Mucosa of descending colon (tissue), 3 donors: ENCODE measurements at places on chromosomes 2 and 18. TPM values are rescaled to one million over a fixed set of nuclear protein-coding genes. Genes with fewer than 3 reads are reported as not detected.
A peak's percentile ranks its signal among the peaks of the same experiment; 100 is the strongest.

L3MBTL4 gene
- total RNA-seq = 13.9 TPM

ALK gene
- total RNA-seq = 2.4 TPM

CERKL gene
- total RNA-seq = not detected

SERPINB12 gene
- total RNA-seq = not detected

ADRA2B gene
- total RNA-seq = 0.73 TPM

AQP12B gene
- 0.16 TPM for total RNA-seq

EMILIN1 gene
- total RNA-seq = 42.3 TPM

SP9 gene
- total RNA-seq = not detected

STON1 gene
- 5.5 TPM for total RNA-seq

KCNIP3 gene
- total RNA-seq = 3.0 TPM

ERMN gene
- 0.32 TPM for total RNA-seq

KIF1A gene
- total RNA-seq = 17.2 TPM

GALNT14 gene
- not detected for total RNA-seq

FZD7 gene
- total RNA-seq = 5.9 TPM

SMAD7 gene
- 22.3 TPM for total RNA-seq

GRCh38 chr2:95551055-95551568, 40.7 kb upstream of the TRIM43 start:
- DNase-seq = no peak

DNA sequence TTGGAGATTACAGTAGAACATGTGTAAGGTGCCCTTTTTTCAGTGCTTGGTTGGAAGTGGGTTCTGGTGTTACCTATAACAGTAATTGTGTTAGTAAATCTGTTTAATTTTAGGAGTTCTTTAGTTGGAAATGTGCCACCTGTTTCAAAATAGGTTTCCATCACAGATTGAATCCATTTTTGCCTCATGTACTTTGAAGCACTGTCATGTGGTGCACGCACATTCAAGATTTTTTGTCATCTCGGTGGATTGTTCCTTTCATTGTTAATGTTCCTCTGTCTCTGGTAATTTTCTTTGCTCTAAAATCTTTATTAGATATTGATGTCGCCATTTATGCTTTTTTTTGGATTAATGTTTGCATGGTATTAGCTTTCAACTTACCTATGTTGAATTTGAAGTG, 1.3 kb downstream of the ATP9B start:
- no peak for DNase-seq

- no peak for DNase-seq
Observed at GRCh38 chr2:5290900-5291546, 401.2 kb upstream of the SOX11 start.

DNA sequence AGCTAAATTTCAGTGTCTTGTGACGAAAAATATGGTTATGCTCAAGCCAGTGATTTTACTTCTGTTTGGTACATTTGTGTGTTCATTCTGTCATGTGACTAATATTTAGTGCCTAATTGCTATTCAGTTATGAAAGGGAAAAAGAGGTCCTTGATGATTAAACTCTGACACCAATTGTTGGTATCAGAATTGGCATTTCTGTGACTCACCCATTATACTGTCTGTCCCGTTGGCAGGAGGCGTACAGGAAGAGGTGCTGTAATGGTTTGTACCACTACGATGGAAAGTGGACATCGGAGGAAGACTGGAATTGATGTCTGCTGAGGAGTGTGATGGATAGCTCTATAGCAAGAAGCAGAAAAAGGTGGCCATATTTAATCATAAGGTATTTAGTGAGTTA, 310.4 kb upstream of the CCDC68 start:
- DNase-seq = no peak

DNA sequence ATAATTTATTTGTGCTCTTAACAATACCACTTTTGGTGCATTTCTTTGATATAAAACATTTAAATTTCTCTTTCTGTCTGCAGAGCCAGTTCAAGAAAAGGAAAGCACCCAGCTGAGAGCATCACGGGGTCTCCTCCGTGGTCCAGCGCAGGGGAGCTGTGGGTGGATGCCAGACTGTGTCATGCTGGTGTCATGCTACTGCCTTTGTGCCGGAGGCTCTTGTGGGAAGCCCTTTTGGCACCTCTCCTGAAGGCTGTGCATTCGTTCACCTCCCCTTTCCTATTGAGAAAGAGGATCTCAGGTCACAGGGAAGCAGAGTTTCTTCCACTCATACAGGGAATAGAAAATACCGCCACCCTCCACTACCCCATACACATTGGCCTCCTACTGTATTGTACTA, 450.4 kb downstream of the GALR1 start:
- DNase-seq = no peak

- no peak for DNase-seq
Observed at GRCh38 chr2:227198866-227199265, 34.4 kb downstream of the COL4A3 start.

DNA sequence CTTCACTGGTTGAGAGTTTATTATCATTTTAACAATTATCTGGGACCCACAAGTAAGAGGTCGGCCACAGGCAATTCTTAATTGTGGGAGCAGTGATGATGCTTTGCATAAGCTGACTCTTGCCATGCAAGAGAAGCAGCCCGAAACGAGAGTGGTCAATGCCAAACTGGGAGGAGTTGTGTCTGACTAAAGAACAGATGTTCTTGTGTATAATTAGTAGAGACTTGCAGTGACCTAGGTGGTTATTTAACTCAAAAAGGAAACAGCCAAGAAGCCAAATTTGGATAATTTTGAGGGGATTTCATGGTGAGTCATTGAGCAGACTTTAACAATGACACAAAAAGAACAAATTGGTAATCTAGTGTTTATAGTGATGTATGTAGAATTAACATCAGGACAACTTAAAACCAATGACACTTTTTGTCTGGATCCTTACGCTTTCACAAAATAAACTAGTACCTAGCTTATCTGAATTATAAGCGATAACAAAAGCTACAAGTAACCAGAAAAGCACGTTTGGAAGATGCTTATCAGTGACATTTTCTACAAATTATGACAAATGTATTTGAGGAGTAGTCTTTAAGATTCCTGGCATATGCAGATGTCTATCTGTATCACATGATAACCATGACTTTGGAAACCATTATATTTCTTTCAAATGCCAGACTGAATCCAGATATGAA, 184.7 kb upstream of the DLGAP1 start:
- DNase-seq = no peak

GRCh38 chr18:25843791-25844190, 246.6 kb downstream of the SS18 start:
- no peak for DNase-seq

- DNase-seq = no peak
Observed at GRCh38 chr2:172261292-172261691, 158.6 kb upstream of the DLX2 start.

- DNase-seq = no peak
Observed at GRCh38 chr2:73110168-73111072, 2.3 kb downstream of the RAB11FIP5 start.

GRCh38 chr2:41932241-41933045, 115.4 kb upstream of the PKDCC start:
- DNase-seq = peak; percentile 75

DNA sequence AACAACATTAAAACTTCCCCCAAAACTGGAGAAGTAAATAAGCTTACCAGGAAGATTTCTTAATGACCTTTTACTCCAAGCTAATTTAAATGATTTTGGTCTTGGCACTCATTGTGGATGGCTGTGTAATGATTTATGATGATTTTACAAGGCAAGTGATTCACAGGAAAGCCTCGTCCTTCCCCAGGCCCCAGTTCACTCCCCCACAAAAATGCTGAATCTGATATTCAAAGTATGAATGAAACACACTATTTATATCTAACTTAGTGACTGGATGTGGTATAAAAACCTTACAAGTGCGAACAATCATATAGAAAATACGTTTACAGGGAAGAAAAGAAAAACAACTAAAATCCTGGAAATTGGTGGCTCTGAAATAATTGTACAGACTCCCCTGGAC, 49.8 kb downstream of the ZNF516 start:
- DNase-seq = no peak

DNA sequence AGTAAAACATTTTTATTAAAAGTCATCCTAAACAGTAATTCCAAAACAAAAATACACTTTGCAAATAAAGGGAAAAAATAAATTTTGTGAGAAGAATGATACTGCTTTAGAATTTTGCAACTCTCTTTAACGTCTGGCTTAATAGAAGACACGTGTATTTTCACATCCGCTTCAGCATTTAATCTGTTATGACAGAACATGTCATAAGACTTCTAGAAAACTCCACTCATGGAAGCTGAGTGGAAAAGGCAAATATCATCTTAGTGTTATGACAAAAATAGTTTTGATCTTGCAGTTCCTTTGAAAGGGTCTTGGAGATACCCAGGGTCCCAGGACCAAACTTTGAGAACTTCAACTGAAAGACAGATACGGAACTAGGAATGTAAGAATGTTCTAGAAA, 350.1 kb downstream of the NCKAP5 start:
- no peak for DNase-seq

DNA sequence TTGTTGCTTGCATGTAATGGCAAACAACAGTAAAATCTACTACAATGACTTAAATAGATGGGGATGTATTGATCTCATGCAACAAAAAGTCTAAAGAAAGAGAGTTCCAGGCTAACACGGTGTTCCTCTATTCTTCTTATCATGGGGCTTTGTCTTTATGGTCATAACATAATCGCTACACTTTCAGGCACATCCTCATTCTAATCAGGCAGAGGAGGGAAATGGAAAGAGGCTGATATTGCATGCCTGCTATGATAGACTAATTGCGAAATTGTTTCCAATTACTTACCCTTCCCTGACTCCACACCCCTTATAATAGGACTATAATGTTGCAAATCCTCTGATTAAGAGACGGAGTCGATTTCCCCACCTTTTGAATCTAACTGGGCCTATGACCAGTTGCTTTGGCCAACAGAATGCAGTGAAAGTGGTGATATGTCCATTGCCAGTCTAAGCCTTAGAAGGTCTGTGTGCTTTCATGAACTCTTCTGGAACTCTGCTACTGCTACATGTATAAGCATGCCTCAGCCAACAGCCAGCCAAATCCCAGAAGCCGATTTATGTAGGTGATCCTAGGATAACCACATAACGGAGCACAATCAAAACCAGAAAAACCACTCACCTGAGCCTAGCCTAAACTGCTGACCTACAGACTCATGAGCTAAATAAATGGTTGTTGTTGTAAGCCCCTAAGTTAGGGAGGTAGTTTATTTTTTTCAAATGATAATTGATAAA, 180.3 kb upstream of the TACR1 start:
- DNase-seq = no peak

DNA sequence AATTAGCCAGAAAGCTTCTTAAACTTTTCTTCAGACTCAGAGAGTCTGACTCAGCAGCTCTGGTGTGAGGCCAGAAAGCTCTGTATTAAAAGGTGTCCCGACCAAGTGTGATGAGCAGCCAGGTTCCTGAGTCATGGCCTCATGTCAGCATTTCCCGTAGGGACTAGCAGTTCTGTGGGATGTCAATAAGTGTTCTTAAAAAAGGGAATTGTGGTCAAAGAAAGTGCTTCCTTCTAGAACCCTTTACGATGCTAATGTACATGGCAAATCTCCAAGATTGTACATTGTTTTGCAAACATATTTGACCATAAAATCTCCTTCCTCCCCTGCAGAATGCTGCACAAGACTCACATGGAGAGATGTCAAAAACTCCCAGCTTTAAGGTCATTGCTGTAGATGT, 80.1 kb downstream of the PLA2R1 start:
- DNase-seq = no peak

GRCh38 chr18:24539866-24540617, 79.6 kb downstream of the HRH4 start:
- no peak for DNase-seq

- no peak for DNase-seq
Observed at GRCh38 chr2:172062402-172063004, 22.8 kb upstream of the DLX1 start.

DNA sequence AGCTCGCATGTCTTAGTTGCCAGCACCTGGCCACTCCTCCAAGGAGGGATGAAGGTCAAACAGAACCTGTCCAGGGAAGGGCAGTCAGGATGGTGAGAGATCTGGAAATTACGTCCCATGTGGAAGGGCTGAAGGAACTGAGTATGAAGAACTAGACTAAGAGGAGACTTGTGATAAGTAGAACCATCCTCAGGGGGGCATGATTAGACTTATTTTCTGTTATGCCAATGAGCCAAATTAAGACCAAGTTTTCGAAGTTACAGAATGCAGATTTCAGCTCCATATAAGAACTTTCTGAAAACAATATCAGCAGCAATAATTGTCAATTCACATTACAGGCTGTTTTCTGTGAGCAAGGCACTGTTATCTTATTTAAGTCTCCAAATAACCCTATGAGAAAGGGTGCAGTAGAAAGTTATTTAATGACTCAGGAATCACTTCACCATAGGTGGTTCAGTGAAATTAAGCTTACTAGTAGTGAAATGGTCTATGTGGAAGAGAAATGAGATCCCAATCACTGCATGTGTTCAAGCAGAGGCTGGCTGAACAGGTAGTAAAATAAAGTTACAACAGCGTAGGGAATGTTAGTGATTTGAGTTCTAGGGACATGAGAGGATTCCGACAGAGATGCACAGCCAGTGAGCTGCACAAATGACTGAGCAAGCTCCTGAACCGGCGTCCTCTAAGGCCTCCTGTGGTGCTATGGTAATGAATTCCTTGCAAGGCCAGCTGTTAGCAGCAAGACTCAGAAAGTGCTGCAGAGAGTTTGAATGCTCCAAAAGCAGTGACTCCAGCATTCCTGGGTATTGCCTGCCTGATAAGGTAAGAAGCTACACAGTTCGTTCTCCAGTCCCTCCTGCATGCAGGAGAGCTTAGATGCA, 4.5 kb upstream of the DYM start:
- DNase-seq = no peak

GRCh38 chr2:44429034-44429433, 67.3 kb downstream of the CAMKMT start:
- DNase-seq = no peak

DNA sequence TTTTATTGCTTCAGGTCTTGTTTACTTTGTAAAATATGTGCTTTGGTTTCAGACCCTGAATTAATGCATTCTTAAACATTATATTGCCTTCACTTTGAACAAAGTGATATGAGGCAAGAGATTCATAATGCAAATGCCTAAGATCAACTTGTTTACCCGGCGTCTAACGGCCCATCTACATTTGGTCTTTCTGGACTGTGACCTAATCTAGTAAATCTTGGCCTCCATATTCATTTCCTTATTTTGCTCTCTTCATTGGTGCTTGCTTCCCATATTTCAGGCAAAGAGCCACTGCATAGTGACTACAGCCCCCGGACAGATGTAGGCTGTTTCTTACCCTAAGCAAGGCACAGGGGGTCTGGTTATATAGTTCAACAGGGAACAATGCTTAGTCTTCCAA, 53.0 kb upstream of the SLC39A10 start:
- DNase-seq = no peak

DNA sequence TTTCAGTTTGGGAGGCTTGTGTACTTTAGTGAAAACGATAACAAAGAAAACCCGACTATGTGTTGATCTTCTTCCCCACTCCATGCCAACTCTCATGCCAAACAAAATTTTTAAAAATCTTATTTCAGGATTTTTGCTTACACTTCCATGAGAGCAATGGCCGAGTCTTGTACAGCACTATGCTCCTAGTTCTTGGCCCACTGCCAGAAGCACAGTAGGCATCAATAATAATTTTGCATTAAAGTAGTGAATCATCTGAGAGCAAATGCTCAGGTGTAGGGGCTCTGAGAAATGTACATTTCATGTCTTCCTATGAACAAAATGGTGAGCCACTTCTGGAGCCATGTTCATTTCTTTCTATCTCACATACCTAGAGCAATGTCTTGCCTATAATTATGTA, 62.2 kb downstream of the MAP3K19 start:
- DNase-seq = no peak
